ENCODE measurements at places on chromosomes 3 and 15.

DNA sequence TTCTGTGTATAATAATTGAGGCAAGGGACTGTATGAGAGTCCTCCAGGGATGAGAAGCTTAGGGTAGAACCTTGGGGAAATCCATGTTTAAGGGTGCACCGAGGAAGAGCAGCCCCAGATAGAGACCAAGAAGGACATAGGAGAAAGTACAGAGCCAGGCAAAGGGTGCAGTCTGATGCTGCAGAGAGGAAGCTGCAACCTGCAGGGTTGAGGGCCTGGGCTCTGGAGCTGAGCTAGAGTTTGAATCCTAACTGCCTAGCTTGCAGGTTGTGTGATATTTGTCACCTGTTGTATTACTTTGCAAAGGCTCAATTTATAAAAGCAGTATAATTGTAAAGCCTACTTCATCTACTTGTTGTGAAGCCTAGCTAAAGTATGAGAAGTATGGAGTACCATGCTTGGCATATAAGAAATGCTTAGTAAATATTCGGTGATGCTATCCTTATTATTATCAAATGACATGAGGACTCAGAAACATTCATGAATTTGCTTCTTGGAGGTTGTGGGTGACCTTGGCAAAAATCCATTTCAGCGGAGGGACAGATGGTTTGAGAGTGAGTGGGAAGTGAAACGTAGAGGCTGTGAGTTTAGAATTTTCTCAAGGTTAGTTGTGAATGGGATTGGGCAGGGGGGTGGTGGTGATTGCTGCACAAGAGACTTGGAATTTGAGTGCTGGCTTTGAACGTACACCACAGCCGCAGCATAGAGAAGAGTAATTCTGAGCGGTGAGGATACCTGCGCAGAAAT, 43.8 kb downstream of the PLCL2 start:
- DNase-seq = no peak

DNA sequence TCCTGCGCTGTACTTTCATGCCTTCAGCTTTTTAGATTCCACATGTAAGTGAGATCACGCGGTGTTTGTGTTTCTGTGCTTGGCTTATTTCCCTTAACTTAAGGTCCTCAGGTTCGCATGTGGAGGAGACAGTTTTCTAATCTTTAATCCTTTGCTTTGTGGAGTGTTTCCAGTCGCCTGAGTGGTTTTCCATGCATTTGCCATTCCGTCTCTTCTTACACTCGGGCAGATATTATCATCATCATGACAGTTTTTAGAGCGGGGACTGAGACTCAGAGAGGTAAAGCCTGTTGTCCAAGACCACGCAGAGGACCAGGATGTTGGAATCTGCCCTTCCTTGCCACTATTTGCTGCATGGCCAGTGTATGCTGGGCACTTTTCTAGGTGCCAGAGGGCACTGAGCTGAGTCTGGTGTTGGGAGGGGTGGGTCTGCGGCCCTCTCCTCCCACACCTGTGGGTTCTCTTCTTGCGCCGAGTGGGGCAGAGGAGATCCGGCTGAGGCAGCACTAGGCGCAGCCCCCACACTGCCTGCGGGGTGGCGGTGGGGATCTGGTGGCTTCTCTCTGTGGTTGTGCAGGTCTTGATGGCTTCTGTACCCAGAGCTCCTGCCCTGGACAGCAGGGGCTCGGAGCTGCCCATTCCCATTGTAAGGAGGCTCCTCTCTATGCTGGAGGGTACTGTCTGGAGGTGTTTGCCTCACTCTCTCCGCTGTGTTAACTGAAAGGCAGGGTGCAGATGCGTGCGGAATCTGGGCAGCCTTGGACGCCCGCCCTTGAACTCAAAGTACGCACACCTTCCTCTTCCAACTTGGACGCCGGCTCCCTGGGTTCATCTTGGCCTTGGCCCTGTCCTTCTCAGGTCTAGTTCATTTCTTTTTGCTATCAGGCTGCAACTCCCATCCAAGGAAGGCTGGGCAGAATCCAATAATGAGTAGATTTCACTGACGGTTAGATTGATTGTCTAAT, 156.0 kb upstream of the RGMA start:
- no peak for DNase-seq

GRCh38 chr3:86951322-86951721, 39.6 kb downstream of the VGLL3 start:
- DNase-seq = no peak

GRCh38 chr15:40060236-40060961, 21.4 kb upstream of the SRP14 start:
- DNase-seq = no peak

- DNase-seq = no peak
Observed at GRCh38 chr3:59981377-59981776, 931.6 kb upstream of the CFAP20DC start.

Measured in fibroblast of skin of left quadriceps (primary cell).